Activated naive CD8-positive, alpha-beta T cell treated with anti-CD3 and anti-CD28 coated beads, Interleukin-2, amount 10 ng/mL, durations not matched to agents 7 days and 5 days (primary cell): ENCODE measurements at places on chromosomes 7 and 10.

DNA sequence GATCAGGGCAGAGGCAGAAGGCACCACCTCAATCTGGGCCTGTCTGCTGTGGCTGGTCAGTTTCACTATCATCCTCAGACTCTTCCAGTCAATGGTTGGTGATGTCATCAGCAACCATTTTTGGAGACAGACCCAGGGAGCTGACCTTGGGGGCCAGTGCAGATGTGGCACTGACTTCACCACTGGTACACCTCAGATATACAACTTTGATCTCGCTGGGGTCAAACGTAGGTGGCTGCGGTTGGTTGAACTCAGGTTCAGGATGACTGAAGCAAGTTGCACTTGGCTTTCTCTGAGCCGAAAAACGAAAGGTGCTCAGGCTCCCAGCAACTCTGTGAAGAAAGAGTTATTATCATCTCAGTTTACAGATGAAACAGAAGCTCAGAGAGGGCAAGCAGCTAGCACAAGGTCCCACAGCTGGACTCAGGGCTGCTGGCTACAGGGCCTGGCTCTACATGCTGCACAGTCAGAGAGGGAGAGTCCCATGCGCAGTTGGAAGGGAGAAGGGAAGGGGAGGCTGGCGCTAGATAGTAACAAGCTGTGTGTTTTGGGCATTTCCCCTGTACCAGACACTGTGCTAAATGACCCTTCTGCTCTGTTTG, 27.2 kb downstream of the ANKRD16 start:
- no peak for DNase-seq
- no peak overlapping the region for H3K4me3 ChIP-seq
- H3K4me1 ChIP-seq: peaks cover 5% of the 10 kb centered on the region

GRCh38 chr10:47346581-47347302, 1.4 kb upstream of the RBP3 start:
- H3K4me3 ChIP-seq: no peak overlapping the region
- H3K27me3 ChIP-seq: no peaks in the 10 kb centered on the region
- H3K4me1 ChIP-seq: no peaks in the 10 kb centered on the region
- no peaks in the 10 kb centered on the region for H3K36me3 ChIP-seq
- no peak overlapping the region for H3K27ac ChIP-seq
- DNase-seq: no peak

DNA sequence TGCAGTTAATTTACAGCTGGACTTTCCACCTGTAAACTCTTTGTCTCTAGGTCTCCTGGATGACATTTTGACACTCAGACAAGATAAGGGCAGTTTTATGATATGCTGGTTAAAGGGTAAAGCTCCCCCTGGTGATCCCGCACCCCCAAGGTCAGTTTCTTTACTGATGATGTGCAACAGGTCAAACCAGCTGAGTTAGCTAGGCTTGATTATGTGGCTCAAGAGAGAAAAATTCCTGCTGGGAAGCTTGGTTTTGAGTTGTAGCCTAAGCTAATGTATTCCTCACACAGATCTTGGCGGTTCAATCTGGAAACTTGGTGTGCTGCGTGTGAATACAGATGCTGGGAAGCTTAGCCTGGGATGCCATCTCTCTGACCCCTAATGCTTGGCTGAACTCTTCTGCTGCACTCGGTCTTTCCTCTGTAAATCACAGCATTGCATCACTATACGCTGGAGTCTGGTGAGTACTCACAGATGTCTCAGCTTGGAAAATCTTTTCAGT, 11.4 kb upstream of the AKR1D1 start:
- no peaks in the 10 kb centered on the region for H3K36me3 ChIP-seq
- no peak for DNase-seq
- no peak overlapping the region for H3K4me3 ChIP-seq
- H3K27me3 ChIP-seq: peaks cover 17% of the 10 kb centered on the region
- no peak overlapping the region for H3K27ac ChIP-seq

GRCh38 chr7:142523821-142524460, 225.3 kb upstream of the PRSS1 start:
- H3K27me3 ChIP-seq: peaks cover 15% of the 10 kb centered on the region
- H3K27ac ChIP-seq: no peak overlapping the region
- DNase-seq: no peak
- H3K4me3 ChIP-seq: no peak overlapping the region

- no peaks in the 10 kb centered on the region for H3K27me3 ChIP-seq
- peaks cover 5% of the 10 kb centered on the region for H3K4me1 ChIP-seq
- H3K4me3 ChIP-seq: no peak overlapping the region
- H3K27ac ChIP-seq: no peak overlapping the region
Observed at GRCh38 chr7:66883716-66884115, 37.3 kb upstream of the TMEM248 start.

- no peak for DNase-seq
- H3K4me3 ChIP-seq: no peak overlapping the region
- H3K36me3 ChIP-seq: peaks cover 66% of the 10 kb centered on the region
- peaks cover 74% of the 10 kb centered on the region for H3K4me1 ChIP-seq
- H3K27me3 ChIP-seq: no peaks in the 10 kb centered on the region
Observed at GRCh38 chr7:50327443-50327842, 22.9 kb downstream of the IKZF1 start.

DNA sequence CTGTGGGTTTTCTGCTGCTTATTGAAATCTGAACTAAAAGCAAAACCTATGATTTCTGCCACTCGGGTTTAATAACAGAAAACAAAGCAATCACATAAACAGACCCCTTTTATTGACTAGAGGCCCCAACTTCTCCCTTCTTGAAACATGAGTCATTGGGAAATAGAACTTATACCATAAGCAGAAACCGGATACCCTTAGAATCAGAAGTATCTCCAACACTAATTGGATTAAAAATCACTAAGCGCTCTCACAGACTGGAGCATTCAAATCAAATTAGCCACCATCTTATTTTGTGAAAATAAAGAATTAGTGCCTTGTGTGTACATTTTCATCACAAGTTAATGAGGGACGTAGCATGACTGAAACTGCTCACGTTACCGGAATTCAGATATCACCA, 206.9 kb downstream of the WDR11 start:
- DNase-seq: no peak
- H3K27me3 ChIP-seq: peaks cover 2% of the 10 kb centered on the region
- H3K4me1 ChIP-seq: no peaks in the 10 kb centered on the region
- H3K36me3 ChIP-seq: no peaks in the 10 kb centered on the region
- H3K27ac ChIP-seq: no peak overlapping the region
